A172 (cell line): ENCODE measurements at places on chromosomes 4 and X. TPM values are rescaled to one million over a fixed set of nuclear protein-coding genes. Genes with fewer than 3 reads are reported as not detected.

The ZAR1 gene
- not detected in 2 replicates for total RNA-seq

DNA sequence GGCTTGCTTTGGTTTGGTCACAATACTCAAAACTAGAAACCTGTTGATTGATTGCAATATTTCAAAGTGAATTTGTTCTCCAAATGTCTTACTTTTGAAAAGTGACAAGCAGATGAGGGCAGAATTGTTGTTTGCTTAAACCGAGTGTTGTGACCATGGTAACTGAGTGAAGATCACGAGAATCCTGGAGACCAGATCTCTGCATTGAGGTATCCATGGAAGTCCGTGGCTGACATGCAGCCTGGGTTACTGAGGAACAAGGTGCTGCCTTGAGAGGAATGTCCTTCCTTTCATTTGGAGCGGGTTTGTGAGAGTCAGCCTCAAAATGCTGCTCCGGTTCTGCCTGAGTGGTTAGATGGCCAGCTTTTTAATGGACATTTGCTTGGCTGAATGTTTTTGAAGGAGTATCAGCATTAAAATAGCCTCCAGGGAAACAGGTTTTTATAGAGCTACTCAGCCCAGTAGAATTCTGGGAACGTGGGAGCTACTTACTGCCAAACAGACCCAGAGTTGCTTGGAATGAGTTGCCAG lies 31.3 kb downstream of the NYX start:
- no peak for DNase-seq

GRCh38 chr4:94571298-94571697 lies 119.6 kb downstream of the PDLIM5 start:
- DNase-seq, result no peak

DNA sequence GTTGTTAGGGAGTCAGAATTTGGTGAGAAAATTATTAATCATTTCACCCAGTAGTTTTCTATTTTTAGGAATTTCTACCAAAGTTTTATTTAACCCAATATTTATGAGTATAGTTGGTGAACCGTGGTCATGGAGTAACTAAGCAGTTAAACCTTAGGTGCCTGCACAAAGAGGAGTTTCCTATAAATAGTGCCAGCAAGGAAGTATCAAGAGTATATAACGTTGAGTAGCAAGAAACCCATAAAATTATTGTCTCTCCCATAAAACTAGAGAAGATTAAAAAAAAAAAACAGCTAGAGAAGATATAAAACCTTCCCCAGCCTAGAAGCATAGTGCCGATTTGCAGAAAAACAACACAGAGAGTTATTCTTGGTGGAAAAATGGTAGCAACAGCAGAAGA lies 158.9 kb downstream of the PRDM5 start:
- DNase-seq, result no peak

- no peak for DNase-seq
Measured at GRCh38 chr4:41287852-41288251, 31.1 kb downstream of the UCHL1 start.

- no peak for DNase-seq
Measured at GRCh38 chr4:106422766-106423165, 54.2 kb upstream of the GIMD1 start.

DNA sequence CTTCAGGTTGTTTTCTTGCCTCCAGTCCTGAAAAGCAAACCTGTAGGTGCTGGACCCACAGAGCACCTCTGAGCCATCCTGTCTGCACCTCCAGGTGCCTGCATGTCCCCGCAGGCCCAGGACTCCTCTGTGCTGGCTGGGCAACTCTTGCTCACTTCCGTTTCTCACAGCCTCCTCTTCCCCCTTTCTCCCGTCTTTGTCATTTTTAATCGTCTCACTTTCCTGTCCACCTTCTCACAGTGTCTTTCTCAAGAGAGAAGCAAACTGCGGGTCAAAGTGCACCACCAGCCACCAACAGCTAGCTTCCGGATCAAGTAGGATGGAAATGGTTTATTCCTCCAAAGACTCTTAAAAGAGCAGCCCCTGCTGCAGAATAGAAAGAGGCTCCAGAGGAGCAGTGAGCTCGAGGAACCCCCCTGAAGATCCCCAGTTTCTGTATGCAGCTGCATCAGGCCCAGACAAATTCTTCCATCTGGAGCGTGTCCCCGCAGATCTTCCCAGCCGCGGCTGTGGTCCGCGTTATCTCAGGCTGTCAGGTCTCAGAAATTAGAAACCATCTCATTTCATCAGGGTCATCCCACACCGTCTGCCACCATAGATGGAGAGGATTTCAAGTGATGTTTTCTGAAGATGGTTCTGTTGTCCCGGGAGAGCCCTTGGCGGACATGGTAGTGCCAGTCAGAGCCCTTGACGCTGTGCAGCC lies 87.7 kb downstream of the FHDC1 start:
- no peak for DNase-seq
